ENCODE measurements at places on chromosomes 6 and 20.

- no peak for DNase-seq
- peaks cover 22% of the 10 kb centered on the region for H3K4me1 ChIP-seq
- H3K4me3 ChIP-seq = no peak overlapping the region
- no peak overlapping the region for H3K27ac ChIP-seq
- no peaks in the 10 kb centered on the region for H3K36me3 ChIP-seq
Observed at GRCh38 chr6:51495096-51495495, 592.3 kb downstream of the PKHD1 start.

DNA sequence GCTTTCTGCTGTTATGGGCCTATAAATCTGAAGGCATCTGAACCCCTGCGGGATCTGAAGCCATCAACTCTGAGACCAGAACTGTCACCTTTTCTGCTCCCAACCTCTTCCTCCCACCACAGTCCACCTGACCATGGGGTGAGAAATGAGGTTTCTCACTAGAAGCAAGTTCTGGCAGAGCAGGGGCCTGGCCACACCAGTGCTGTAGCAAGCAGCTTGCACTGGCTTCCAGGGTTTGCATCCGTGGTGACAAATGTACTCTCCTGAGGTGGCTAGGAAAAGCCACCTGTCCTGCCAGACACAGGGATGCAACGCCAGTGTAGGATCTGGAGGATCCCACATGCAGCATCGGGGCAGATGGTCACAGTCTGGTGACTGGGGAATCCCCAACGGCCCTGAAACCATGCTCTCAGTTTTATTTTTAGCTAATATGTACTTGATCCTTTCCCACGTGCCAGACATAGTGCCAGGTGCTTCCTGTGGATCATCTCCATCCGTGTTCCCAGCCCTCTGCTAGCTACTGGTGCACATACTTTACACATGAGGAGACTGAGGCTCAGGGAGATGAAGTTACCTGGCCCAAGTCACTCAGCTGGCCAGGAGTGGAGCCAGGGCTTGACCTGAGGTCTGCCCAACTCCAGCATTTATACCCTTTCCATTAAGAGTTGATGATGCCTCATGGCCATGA is 122.1 kb upstream of the SPACA1 start:
- H3K4me3 ChIP-seq = no peak overlapping the region
- H3K27me3 ChIP-seq = no peaks in the 10 kb centered on the region
- no peak for DNase-seq
- H3K36me3 ChIP-seq = no peaks in the 10 kb centered on the region

DNA sequence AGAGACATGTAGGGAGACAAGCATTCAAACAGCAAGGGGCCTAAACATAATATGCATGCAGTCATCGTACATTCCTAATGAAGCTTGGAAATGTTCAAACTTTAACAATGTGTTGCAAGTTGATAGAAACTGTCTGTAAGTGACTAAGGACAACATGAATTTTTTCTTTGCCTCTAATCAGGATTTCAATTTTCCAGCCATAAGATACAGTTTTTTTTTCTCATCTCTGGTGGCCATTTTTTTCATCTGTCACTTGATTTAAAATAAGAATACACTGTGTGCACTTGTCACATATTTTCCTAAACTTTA is 22.2 kb upstream of the MTRF1L start:
- H3K4me1 ChIP-seq = peaks cover 3% of the 10 kb centered on the region
- H3K36me3 ChIP-seq = no peaks in the 10 kb centered on the region
- no peak overlapping the region for H3K4me3 ChIP-seq

DNA sequence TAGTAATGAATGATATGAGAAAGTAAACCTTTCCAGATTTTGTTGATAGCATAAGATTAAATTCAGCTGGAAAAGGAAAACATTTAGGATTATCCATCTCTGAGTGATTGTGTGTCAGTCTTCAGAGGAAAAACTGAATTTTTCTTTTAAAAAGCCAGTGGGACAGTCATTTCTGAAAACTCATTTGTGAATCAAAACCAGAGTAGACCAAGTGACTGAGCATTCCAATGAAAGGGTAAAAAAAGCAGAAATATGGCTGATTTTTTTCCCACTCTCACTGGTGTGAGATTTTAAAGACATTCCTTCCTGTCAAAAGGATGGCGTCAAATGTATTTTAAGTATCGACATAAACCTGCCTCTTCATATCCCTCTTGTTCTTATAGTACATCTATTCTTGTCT is 214.0 kb downstream of the GMPR start:
- peaks cover 15% of the 10 kb centered on the region for H3K36me3 ChIP-seq
- H3K4me1 ChIP-seq = no peaks in the 10 kb centered on the region
- H3K27me3 ChIP-seq = no peaks in the 10 kb centered on the region
- no peak overlapping the region for H3K4me3 ChIP-seq
- no peak overlapping the region for H3K27ac ChIP-seq
- DNase-seq = no peak

- H3K36me3 ChIP-seq = no peaks in the 10 kb centered on the region
- H3K4me1 ChIP-seq = peaks cover 54% of the 10 kb centered on the region
- H3K27me3 ChIP-seq = peaks cover 56% of the 10 kb centered on the region
- peak overlapping the region; percentile 84 for H3K4me3 ChIP-seq
Observed at GRCh38 chr6:3230900-3231246, 3.4 kb upstream of the TUBB2B start.

GRCh38 chr6:125312478-125312877 is 10.7 kb upstream of the HDDC2 start:
- H3K27ac ChIP-seq = no peak overlapping the region
- no peaks in the 10 kb centered on the region for H3K27me3 ChIP-seq
- DNase-seq = no peak
- H3K36me3 ChIP-seq = no peaks in the 10 kb centered on the region
- no peak overlapping the region for H3K4me3 ChIP-seq

GRCh38 chr6:32439602-32440214 is at the start of gene HLA-DRA:
HLA-DRA (plus strand) TSS chr6:32439887; CDS start chr6:32439951, 64 bp downstream.
- no peak within 1 kb of the TSS for H3K27ac ChIP-seq
- no peak within 1 kb of the TSS for H3K4me3 ChIP-seq
- H3K27me3 ChIP-seq = peaks cover 30% of the 10 kb centered on the region

GRCh38 chr6:133474516-133474915 is 233.4 kb downstream of the EYA4 start:
- H3K4me3 ChIP-seq = no peak overlapping the region
- H3K36me3 ChIP-seq = peaks cover 11% of the 10 kb centered on the region
- H3K4me1 ChIP-seq = peaks cover 27% of the 10 kb centered on the region
- H3K27ac ChIP-seq = peak overlapping the region; percentile 87
- H3K27me3 ChIP-seq = no peaks in the 10 kb centered on the region

- H3K27me3 ChIP-seq = no peaks in the 10 kb centered on the region
- peaks cover 3% of the 10 kb centered on the region for H3K4me1 ChIP-seq
- H3K27ac ChIP-seq = no peak overlapping the region
- no peak for DNase-seq
- H3K4me3 ChIP-seq = no peak overlapping the region
Observed at GRCh38 chr20:50199703-50200102, 9.1 kb downstream of the CEBPB start.

DNA sequence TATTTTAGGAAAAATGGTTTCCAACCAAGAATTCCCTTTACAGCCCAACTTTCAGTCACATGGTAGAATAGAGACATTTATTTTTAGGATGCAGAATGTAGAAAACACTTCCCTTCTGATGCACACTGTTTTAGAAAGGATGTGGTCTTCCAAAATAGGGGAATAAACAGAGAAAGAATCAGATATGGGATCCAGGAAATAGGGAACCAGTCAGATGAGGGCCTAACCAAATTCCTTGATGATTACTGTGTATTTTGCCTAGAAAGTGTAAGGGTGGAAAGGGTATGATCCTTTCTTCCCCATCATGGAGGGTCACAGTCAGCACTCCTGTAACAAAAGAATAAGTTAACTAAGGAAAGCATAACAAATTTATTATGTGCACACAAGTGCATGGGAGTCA is 27.4 kb downstream of the SLX4IP start:
- peaks cover 50% of the 10 kb centered on the region for H3K36me3 ChIP-seq
- H3K27me3 ChIP-seq = no peaks in the 10 kb centered on the region
- peaks cover 19% of the 10 kb centered on the region for H3K4me1 ChIP-seq
- no peak overlapping the region for H3K4me3 ChIP-seq

DNA sequence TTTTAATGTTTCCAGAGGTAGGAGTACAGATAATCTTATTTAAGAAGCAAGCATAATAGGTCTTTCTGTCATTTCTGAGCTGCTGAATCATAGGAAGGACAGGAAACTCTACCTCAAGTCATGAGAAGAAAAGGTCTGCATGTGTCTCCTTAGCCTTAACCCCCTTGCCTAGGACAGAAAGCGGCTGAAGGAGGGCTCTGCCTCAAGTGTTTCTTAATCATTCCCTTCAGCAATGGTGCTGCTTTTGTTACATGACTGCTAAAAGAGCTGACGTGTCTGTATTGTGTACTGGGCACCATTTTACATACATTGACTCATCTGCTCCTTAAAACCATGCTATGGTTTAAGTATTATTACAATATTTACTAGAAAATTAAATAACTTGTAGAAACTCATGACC is 564.0 kb upstream of the AGPAT4 start:
- H3K27ac ChIP-seq = peak overlapping the region; percentile 39
- no peaks in the 10 kb centered on the region for H3K36me3 ChIP-seq
- DNase-seq = no peak
- H3K4me1 ChIP-seq = peaks cover 38% of the 10 kb centered on the region
- no peak overlapping the region for H3K4me3 ChIP-seq

DNA sequence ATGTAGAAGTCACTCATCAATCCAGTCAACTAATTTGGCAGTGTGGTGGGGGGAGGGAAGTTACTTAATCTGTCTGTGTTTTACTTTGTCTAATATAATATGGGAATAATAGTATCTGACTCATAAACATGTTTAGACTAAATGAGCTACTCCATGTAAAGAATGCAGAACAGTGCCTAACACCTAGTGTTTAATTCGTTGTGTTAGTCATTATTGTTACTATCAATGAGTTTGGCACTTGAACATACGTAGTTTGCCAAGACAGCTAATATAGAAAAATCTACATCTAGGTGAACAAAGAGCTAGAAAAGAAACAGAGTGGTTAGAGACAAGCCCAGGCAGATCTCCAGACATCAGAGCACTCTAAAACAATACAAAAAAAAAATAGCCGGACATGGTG is 49.1 kb downstream of the IRAK1BP1 start:
- H3K4me1 ChIP-seq = peaks cover under 1% of the 10 kb centered on the region
- H3K4me3 ChIP-seq = no peak overlapping the region
- H3K36me3 ChIP-seq = peaks cover 20% of the 10 kb centered on the region
- DNase-seq = no peak
- peaks cover under 1% of the 10 kb centered on the region for H3K27me3 ChIP-seq
- no peak overlapping the region for H3K27ac ChIP-seq

DNA sequence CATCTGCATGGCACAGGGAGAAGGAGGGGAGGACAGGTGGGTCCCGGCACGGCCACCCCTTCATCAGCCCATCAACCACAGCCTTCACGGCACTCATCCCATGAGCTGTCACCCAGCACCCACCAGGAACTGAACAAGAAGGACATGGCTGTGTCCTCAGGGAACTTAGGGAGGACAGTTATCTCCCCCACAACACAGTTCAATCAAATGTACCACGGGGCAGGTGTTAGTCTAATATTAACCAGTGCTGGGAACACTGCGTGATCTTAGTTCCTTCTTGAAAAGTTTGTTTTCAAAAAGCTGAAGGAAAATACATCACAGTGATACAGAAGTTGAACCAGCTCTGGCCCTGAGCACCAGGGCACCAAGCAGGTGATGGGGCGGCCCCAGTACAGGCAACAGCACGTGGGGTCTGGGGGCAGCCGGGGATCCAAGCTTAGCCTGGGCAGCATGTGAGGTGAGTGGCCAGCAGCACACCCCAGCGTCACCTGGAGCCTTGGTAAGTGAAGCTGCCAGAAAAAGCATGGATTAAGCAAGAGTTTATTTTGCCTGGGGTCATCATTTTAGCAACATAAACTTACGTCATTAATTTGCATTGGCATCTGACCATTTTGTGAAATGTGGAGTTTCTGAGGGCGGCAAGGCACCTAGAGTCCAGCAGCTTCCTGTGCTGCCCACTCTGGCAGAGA is 35.5 kb upstream of the AFDN start:
- no peak overlapping the region for H3K27ac ChIP-seq
- DNase-seq = no peak
- H3K36me3 ChIP-seq = no peaks in the 10 kb centered on the region
- H3K4me1 ChIP-seq = peaks cover 11% of the 10 kb centered on the region
- H3K4me3 ChIP-seq = no peak overlapping the region
- H3K27me3 ChIP-seq = no peaks in the 10 kb centered on the region

- no peaks in the 10 kb centered on the region for H3K36me3 ChIP-seq
- H3K4me1 ChIP-seq = peaks cover 32% of the 10 kb centered on the region
- H3K4me3 ChIP-seq = no peak overlapping the region
Observed at GRCh38 chr6:113560376-113560775, 296.8 kb upstream of the MARCKS start.

GRCh38 chr6:163427498-163428254 is 13.2 kb downstream of the QKI start:
- H3K27me3 ChIP-seq = no peaks in the 10 kb centered on the region
- H3K27ac ChIP-seq = no peak overlapping the region
- H3K4me1 ChIP-seq = peaks cover 37% of the 10 kb centered on the region

DNA sequence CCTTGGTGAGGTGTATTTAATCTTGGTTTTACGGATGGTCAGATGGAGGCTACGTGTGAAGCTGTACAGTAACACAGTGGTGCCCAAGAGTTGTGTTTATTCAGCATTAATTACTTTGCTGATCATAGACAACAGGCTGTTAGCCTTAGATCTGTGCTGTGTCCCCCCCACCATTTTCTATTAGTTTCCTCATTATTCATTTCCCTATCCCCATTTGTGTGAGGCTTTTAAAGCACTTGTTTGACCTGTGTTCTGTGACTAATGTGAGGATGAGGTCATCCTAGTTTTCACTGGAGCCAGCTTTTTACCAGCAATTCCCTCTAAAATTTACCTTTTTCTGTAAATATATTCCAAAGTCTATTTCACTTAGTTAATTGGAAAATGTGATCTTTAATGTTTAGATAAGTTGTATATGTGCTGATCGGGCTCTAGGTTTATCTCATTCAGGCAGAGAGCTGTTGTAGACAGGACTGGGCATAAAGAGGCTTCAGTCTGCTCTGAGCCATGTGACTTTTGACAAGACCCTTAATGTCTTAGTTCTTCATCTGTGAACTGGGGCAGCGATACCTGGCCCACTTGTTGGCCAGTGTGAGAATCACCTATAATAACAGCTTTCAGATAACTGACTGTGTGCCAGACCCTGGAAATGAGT is 8.4 kb downstream of the MAPRE1 start:
- no peaks in the 10 kb centered on the region for H3K27me3 ChIP-seq
- no peak for DNase-seq
- no peak overlapping the region for H3K4me3 ChIP-seq

DNA sequence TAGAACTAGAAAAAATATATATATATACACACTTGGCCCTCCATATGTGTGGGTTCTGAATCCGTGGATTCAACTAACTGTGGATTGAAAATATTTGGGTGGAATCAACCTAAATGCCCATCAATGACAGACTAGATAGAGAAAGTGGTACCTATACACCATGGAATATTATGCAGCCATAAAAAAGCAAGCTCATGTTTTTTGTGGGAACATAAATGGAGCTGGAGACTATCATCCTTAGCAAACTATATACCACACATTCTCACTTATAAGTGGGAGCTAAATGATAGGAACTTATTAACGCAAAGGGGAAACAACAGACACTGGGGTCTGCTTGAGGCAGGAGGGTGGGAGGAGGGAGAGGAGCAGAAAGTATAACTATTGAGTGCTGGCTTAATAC is 28.0 kb downstream of the OR2A4 start:
- H3K27me3 ChIP-seq = no peaks in the 10 kb centered on the region
- H3K27ac ChIP-seq = no peak overlapping the region
- no peak overlapping the region for H3K4me3 ChIP-seq
- no peaks in the 10 kb centered on the region for H3K36me3 ChIP-seq

- no peak overlapping the region for H3K4me3 ChIP-seq
- H3K36me3 ChIP-seq = no peaks in the 10 kb centered on the region
- no peaks in the 10 kb centered on the region for H3K27me3 ChIP-seq
- H3K4me1 ChIP-seq = peaks cover 9% of the 10 kb centered on the region
- no peak overlapping the region for H3K27ac ChIP-seq
- no peak for DNase-seq
Observed at GRCh38 chr6:54248319-54248718, 59.9 kb upstream of the TINAG start.

Measured in mesothelial cell of epicardium (in vitro differentiated cells).